ENCODE measurements at places on chromosomes 4 and X.

DNA sequence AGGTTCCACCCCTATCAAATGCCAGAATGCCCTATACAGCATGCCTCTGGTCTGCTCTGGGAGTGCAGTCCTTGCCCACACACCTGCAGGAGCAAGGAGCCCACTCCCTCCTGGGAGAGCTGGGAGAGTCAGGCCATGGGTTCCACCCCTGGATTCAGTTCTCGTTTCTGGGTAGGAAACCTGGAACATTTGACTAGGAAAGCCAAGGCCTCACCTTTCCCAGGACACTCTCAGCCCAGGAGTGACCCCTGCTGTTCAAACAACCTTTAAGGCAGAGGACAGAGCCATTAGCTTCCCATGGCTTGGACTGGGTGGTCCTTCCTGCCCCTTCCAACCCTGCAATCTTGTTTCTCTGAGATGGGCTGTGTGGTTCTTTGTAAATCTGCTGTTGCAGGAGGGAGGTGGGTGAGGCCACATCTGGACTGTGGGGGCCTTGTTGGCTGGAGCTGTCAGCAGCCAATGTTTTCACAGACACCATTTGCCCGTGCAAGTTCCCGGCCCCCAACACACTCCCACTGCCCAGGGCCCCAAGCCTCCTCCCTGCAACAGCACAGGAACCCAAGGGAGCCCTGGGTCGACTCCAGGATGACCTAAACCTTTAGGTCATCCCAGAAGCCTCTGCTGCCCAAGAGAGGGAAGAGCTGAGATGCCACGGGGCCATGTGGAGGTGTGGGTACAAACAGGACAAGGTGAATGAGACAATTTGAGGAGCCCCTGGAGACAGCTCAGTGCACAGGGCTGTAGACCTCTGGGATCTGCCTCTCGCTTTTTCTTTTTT lies 104.4 kb downstream of the PJA1 start:
- no peak for DNase-seq

DNA sequence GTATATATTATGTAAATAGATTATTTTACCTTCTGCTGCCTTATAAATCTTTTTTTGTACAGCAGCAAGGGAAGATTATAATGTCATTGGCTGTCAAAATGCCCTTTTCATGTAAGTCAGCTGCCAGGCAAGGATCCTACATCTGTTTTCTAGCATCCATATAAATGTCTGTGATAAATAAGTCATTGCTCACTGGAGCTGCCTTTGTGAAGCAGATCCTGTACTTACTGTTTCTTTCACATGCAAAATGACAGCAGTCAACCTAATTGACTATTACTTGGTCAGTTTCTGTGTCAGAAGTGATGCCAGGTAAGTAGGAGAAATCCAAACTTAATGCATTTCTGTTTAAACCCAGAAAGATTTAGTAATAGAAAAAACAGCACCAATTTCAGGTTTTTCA lies 620.7 kb downstream of the RPA4 start:
- no peak for DNase-seq

GRCh38 chr4:123640271-123640670 lies 243.7 kb downstream of the SPRY1 start:
- no peak for DNase-seq

GRCh38 chr4:125481334-125482045 lies 166.7 kb downstream of the FAT4 start:
- no peak for DNase-seq
